Kidney (tissue), 22 donors: ENCODE measurements at places on chromosomes 4 and X. TPM values are rescaled to one million over a fixed set of nuclear protein-coding genes. Genes with fewer than 3 reads are reported as not detected.
A peak's percentile ranks its signal among the peaks of the same experiment; 100 is the strongest.

GRCh38 chr4:130056286-130056685, 960.3 kb downstream of the C4orf33 start:
- no peak for DNase-seq

- peak; percentile 54 for DNase-seq
Observed at GRCh38 chr4:136811496-136812077, 720.7 kb downstream of the PCDH18 start.

GRCh38 chr4:56733352-56733751, 52.3 kb upstream of the HOPX start:
- no peak for DNase-seq

GRCh38 chr4:183561905-183562304, 57.0 kb downstream of the ING2 start:
- no peak for DNase-seq

DNA sequence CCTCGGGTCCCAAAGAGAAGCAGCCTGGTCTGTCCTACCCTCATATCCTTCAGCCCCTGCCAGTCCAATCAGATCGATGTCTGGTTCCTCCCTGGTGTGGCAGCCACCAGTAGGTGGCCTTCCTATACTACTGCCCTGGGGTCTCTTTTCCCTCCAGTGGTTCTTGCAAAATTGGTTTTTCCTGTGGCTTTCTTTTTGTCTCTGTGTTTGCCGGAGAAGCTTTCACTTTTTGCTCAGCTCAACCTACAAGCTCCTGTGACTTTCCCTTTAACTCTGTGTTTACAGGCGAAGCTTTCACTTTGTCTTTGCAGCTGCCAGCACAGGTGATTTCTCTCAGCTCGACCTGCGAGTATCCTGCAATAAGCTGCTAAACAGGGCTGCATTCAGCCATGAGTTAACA, 46.8 kb downstream of the UGT2A3 start:
- DNase-seq, result peak; percentile 15

- DNase-seq, result no peak
Observed at GRCh38 chr4:7786517-7786916, 153.1 kb downstream of the AFAP1 start.

- no peak for DNase-seq
Observed at GRCh38 chrX:32825009-32825408, 386.3 kb downstream of the DMD start.

DNA sequence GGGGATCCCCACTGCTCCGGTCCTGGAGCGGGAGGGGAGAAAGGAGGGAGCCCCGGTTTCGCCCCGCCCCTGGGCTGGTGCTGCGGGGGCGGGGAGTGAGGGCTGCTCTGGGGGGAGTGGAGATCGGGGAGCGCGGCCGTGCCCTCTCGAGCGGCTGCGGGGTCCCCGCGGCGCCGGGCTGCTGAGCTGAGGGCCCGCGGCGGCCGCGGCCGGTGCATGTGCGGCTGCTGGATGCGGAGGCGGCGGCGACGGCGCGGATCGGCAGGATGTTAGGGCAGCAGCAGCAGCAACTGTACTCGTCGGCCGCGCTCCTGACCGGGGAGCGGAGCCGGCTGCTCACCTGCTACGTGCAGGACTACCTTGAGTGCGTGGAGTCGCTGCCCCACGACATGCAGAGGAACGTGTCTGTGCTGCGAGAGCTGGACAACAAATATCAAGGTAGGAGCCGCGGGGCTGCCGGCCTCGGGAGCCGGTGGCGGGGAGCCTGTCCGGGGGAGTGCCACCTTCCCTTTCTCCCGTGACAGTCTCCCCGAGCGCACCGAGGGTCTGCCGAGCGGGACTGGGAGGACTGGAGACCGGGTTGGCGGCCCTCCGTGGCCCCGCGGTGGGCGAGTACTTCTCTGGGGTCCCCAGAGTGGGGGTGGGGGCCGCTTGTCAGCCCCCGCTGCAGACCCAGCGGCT, at the start of gene ING2:
Gene ING2, plus strand, starts transcription at position 129 of the 681 bp plus-strand sequence. Its CDS starts 138 bp downstream, at position 267.
- DNase-seq, result peak; percentile 87

GRCh38 chr4:185219551-185220344, 10.3 kb downstream of the SNX25 start:
- DNase-seq, result peak; percentile 23

DNA sequence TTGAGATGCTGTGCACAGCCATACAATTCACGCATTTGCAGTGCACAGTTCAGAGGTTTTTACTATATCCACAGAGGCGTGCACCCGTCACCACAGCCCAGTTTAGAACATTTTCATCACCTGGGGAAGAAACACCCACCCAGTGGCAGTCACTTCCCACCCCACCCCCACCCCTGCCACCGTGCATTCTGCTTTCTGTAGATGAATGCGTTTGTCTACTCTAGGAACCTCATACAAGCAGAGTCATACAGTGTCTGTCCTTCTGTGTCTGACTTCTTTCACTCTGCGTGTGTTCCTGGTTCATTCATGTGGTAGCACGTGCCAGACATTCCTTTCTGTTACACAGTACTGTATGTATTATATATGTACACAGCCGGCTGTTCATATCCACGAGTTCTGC, 122.8 kb downstream of the TBL1X start:
- no peak for DNase-seq

DNA sequence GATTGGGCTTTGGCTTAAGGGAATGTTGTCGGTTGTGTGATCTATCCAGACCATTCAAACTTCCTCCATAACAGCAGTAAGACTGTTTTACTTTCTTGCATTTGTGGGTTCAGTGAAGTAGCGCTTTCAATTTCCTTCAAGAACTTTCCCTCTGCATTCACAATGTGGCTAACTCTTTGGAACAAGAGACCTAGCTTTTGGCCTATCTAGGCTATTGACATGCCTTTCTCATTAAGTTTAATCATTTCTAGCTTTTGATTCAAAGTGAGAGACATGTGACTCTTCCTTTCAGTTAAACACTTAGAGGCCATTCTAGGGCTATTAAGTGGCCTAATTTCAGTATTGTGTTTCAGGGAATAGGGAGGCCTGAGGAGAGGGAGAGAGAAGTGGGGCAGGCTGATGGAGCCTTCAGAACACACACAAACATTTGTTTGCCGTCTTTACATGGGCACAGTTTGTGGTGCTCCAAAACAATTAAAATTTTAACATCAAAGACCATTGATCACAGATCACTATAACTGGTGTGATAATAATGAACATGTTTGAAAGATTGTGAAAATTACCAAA, 34.1 kb downstream of the ADH5 start:
- no peak for DNase-seq

GRCh38 chr4:99135541-99136162, 8.4 kb downstream of the ADH4 start:
- no peak for DNase-seq

DNA sequence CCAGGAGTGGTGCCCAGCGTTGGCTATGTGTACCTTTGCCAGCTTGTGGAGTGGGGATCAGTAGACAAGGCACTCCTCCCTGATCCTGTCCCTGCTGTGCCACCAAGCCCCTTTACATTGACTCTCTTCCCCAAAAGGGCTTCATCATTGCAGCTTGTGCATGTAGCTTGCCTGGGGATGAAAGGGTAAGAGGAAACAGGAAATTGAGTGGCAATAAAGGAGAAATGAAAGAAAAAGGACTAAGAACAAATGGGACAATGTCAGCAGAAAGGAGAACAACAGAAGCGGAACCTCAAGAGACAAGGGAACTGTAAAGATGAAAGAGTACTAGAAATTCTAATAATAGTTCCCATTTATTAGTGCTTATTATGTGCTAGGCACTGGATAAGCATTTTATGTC, 8.7 kb upstream of the IL13RA1 start:
- DNase-seq, result no peak

DNA sequence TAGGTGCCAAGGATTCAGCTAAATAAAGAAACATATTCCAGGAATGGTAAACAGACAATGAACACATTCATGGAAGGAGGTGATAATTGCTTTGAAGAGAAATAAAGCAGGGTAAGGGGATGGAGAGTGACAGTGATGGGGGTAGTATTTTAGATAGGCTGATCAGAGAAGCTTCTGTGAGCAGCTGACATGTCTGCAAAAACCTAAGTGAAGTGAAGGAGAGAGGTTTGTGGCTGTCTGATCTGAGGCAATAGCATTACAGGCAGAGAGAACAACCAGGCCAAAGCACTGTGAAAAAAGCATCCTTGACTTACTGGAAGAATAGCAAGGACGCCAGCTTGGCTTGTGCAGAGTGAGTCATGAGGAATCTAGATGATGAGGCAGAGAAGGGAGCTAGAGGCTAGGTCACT, 271.9 kb upstream of the GATB start:
- no peak for DNase-seq

DNA sequence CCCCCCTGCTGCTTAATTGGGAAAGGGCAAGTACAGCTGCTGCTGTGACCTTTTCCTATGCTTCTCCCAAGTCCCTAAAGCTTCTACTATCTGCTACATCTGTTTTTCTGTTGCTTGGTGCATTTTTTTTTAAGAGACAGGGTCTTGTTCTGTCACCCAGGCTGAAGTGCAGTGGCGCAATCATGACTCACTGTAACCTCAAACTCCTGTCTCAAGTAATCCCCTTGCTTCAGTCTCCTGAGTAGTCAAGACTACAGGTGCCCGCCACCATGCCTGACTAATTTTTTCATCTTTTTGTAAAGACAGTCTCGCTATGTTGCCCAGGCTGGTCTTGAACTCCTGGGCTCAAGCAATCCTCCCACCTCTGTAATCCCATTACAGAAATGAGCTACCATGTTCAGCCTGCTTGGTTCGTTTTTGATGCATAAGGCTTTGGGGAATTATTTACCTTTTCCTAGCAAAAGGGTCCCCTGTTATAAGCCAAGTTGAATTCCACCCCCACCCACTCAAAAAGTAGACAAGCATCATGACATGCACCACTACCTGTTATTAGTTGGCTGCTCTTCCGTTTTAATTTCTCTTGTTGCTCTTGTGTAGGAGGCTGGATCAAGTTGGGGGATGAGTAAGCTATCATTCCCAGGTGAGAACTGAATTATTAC, 39.6 kb downstream of the DGKK start:
- peak; percentile 54 for DNase-seq

- DNase-seq, result no peak
Observed at GRCh38 chrX:83511208-83511607, 3.1 kb downstream of the POU3F4 start.

DNA sequence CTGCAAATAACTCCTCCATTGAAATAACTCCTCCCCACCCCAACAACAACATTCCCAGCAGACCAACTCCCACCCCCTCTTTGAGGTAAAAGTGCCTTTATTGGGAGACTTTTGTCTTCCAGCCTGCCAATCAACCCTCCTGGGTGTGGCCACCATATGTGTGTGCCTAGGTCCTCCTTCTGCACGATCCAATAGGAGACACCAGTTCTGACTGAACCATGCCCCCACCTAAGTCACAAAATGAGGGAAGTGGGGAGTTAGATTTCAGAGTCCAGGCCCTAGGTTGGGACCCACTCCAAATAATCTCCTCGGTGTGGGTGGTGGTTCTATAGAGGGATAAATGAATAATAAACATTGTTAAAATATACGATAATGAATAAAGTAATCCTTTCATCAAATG, 3.0 kb downstream of the PLP2 start:
- DNase-seq, result no peak

- no peak for DNase-seq
Observed at GRCh38 chrX:133804072-133804471, 181.3 kb downstream of the GPC3 start.

- DNase-seq, result peak; percentile 55
Observed at GRCh38 chr4:179666226-179666625, 2224.0 kb upstream of the AGA start.

- no peak for DNase-seq
Observed at GRCh38 chr4:174349156-174349555, 65.4 kb downstream of the CEP44 start.

GRCh38 chr4:113823291-113823659, 61.7 kb upstream of the CAMK2D start:
- DNase-seq, result no peak

DNA sequence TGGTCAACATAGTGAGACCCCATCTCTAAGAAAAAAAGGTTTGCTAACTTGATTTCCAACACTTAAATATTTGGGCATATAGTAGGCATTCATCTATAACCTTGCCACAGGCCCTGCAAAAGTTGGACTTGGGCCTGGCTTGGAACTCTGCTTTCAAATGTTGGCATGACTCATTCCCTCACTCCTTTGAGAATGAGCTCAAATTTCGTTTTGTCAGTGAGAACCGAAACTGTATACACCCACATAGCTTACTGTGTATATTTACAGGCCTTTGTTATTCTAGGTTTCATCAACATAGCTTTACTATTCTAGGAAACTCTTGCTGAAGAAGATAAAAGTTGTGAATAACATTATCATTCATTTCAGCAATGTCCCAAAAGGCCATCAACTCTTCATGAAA, 88.7 kb upstream of the ELOVL6 start:
- no peak for DNase-seq

- DNase-seq, result no peak
Observed at GRCh38 chr4:66972087-66972486, 573.2 kb downstream of the CENPC start.

DNA sequence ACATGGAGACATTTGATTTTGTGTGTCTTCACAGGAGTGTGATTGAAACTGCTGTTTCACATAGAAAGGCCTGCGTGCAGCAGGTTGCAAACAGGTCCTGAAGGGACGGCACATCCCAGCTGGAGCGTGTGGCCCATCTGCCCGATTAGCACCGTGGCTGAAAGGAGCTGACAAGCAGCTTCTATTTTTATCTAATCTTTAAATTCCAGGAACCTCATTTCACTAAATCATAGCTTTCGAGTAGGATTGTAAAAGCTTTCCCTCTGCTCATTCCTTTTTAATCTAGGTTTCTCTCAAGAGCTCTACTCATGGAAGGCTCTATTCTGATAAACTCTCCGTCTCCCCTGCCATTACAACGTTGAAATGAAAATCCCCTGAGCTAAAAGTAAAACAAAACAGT, 106.8 kb downstream of the FSTL5 start:
- no peak for DNase-seq

DNA sequence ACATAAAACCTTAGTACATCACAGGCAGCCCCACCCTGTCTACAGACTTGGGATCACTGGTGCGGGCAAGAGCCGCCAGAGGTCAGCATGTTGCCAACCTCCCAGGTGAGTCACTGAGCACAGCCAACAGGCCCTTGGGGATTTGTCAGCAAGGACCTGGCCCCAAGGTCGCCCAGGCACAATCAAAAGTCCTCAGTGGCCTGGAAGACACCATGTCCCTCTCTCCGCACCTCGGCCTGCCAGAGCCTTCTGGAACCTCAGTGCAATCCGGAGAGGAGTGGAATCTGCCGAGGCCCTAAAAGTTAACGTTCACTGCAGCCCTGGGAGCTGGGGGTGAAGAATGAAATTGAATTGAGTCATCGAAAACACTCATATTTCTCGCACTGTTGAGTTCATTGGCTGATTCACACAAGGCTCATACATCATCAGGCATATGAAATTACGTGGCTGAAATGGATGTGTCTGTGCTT, 74.3 kb downstream of the WFS1 start:
- no peak for DNase-seq

The RGN gene
- 11.9 TPM for total RNA-seq

The CDK16 gene
- 96.1 TPM for total RNA-seq

The TMPRSS11A gene
- total RNA-seq, result not detected

The LDOC1 gene
- total RNA-seq, result 49.0 TPM

The MAGEE2 gene
- total RNA-seq, result not detected

The MAPK10 gene
- 54.5 TPM for total RNA-seq

The GASK1B gene
- total RNA-seq, result 38.6 TPM

The PHKA1 gene
- 3.4 TPM for total RNA-seq

The HHIP gene
- total RNA-seq, result 0.85 TPM
